Fibroblast of skin of scalp (primary cell): ENCODE measurements at places on chromosomes 4 and X.

DNA sequence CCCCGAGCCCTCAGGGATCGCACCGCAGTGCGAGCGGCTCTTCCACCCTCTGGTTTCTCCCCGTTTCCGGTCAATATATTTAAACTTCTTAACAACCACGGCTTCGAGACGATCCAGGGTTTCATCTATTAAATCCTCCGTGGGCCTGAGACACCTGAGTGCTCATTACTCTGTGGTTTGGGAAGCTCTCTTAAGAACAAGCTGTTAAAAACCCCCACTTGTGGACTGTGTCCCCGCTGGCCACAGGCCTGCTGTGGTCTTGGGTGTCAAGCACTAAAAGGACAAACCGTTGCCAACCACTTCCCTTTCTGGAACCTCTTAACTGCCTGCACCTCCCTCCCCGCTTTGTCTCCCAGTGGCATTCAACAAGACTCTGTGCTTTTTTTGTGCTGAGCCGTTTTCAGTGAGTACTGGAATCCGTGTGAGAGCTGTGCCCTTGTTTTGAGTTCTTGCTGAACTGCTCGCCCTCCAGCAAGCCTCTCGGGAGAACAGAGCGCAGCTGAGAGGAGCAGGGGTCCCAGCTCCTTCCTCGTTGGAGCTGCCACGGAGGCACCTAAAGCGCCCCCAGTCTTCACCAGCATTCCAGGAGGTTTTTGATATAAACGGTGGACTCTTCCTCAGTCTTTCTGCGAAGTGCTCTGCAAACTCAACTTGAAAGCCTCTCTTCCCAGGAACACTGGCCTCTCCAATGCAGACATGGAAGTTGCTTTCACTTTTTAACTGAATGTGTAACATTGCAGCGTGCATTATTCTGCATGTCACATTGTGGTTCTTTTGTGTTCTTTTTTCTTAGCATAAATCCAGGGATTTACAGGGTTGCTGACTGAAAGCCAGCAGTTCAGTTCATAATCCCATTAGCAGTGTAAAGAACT lies 691 bp upstream of the IGFBP7 start:
- DNase-seq: peak; percentile 77

DNA sequence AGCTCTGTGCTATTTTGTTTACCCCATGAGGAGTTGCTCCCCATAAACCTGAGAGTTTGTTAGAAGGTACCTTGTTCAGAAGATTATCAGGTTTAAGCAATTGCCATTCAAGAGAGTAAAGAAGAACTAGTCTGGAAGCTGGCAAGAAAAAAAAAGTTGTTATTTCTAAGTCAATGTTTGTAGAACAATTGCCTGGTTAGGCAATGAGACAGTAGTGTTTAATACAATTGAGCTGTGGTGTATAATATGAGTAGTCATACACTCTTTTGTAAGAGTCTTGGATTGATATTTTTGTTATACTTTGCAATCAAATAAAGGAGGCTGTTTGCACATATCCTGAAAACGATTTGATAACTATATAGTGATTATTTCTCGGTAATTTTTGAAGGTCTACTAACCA lies 44.7 kb downstream of the GALNT7 start:
- no peak for DNase-seq

DNA sequence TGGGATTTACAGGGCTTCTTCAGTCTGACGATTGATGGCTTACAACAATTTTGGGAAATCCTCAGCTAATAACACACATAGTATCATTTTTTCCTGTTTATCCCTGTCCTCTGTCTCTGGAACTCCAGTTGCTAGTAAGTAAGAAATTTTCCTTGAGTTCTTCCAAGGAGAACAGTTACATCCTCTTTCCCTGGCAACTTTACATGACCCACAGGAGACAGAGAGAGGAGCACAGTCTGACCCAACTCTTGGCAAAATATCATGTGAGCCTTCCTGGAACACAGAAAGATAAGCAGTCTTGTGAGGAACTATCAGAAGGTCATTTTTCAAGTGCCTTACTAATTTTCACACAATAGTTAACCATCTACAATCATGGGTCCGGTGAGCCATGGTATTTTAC lies 578.7 kb upstream of the PABPC4L start:
- no peak for DNase-seq

GRCh38 chr4:163392328-163392727 lies 48.6 kb downstream of the NPY5R start:
- DNase-seq: no peak

DNA sequence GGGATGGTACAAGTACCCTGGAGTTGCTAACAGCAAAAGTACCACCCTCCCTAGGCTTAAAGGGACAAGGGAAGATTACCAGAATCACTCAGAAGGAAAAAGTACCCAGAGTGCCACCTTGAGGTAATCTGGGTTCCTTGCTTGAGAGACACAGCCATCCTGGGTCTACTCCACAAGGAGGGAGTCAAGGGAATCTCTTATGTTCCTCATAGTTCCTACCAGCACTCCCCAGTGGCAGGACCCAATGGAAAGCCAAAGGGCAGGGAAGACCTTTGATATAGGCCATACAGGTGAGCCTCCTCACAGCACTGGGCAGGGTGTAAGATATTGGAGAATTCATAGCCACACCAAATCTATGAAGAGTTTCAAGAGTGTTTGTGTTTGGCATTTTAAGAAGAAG lies 5.7 kb downstream of the IL2 start:
- peak; percentile 14 for DNase-seq

GRCh38 chrX:46582966-46583365 lies 9.4 kb downstream of the CHST7 start:
- peak; percentile 88 for DNase-seq

GRCh38 chrX:19659929-19660328 lies 144.6 kb upstream of the MAP3K15 start:
- no peak for DNase-seq

- DNase-seq: no peak
Measured at GRCh38 chr4:43765514-43765913, 683.1 kb downstream of the KCTD8 start.

DNA sequence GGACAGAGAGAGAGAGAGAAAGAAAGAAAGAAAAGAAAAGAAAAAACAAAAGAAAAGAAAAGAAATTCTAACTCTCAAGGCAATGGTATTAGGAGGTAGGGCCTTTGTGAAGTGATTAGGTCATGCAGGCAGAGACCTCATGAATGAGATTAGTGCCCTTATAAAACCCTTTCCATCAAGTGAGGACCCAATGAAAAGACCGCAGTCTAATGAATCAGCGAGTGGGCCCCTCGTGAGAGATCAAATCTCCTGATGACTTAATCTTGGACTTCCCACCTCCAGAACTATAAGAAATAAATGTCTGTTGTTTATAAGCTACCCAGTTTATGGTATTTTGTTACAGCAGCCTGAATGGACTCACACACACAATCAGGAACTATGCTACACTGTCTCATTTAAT lies 16.9 kb downstream of the AASDH start:
- DNase-seq: no peak

GRCh38 chr4:3202836-3203820 lies 45.8 kb upstream of the MSANTD1 start:
- no peak for DNase-seq

DNA sequence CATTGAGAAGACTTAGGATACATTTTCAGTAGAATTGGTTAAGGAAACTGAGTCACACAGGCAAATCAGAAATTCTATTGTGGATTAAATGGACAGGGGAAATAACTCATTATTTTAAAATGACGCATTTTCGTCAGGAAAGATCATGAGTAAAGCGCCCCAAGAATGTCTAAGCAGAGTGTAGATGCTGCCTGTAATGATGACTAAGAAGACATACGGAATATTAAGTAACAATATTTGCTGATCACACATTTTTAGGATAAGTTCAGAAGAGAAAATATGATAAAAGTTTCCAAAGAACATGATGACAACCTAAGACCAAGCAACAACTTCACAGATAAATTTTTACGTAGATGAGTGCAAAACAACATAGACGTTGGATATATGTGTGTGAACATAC lies 596.3 kb upstream of the TENM3 start:
- peak; percentile 52 for DNase-seq

GRCh38 chr4:13783800-13784411 lies 156.4 kb upstream of the BOD1L1 start:
- peak; percentile 1 for DNase-seq

- DNase-seq: no peak
Measured at GRCh38 chr4:22235698-22236097, 280.2 kb downstream of the ADGRA3 start.

GRCh38 chrX:39667191-39667590 lies 430.6 kb downstream of the BCOR start:
- DNase-seq: peak; percentile 86

GRCh38 chr4:80680934-80681333 lies 345.4 kb downstream of the CFAP299 start:
- DNase-seq: no peak

DNA sequence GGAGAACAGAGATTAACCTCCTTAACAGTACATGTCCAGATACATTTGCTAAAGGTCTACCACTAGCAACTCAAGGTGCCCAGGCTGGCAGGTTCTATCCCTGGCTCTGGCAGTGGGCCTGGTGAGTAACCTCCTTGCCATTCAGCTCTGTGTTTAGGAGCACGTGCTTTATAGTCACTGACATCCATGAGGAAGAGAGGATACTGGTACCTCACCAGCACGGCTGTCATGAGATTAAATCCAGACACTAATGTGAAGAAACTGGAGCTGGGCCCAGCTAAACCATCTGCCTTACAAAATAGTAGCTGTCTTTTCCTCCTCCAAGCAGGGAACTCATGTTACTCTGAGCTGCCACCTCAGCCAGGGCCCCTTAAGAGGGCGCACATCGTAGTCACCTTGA lies 45.3 kb downstream of the GPRASP3 start:
- peak; percentile 19 for DNase-seq

GRCh38 chrX:17174671-17175070 lies 200.3 kb upstream of the NHS start:
- no peak for DNase-seq

GRCh38 chr4:57679969-57680368 lies 569.8 kb upstream of the IGFBP7 start:
- no peak for DNase-seq

GRCh38 chr4:17286752-17287460 lies 225.0 kb downstream of the QDPR start:
- no peak for DNase-seq

DNA sequence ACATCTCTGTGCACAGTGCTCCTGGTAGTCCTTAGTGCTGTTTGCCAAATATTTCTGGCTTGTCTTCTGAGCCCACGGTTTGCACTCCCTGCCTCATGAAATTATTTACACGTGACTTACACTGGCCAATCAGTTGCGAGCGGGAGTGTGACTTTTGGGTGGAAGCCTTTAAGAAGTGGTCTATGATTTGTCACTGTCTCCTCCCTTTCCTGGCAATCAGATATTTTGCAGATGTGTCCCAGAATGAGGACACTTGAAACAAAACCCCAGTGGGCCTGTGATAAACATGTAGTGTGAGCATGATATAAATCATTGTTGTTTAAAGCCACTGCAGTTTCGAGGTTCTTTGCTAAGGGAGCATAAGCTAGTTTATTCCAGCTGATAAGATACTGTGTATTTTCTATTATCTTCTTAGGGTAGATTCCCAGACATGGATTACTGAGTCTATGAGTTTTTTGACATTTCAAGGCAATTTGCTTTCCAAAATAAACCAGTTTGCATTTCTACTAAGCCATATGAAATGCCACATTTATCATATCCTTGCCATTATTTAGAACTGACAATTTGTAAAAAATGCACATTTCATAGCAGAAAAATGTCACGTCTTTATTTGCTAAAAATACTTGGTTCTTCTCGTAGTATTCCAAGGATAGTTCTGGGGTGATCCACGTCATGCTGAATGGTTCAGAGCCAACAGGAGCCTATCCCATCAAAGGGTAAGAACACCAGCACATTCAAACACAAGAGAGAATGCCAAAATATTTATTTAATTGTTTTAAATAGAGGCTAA lies 12.0 kb downstream of the BST1 start:
- DNase-seq: peak; percentile 69

DNA sequence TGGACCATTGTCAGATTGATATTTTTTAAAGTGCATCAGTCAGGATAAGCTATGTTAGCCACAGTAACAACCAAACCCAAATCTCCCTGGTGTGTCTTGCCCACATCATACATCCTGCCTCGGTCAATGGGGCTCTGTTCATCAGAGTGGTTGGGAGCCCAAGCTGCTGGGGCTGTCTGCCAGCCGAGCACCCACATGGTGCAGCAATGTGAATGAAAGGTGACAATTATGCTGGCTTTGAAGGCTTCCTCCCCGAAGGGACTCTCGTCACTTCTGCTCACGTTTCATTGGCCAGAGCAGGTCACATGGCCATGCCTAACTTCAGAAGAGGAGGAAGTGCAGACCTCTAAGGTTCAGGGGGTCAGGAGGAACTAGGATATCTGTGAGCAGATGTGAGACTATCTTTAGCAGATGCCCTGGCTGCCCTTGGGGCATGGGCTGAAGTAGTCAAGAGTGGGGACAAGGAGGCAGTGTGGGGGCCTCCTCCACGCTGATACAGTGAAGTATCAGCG lies 1.3 kb upstream of the JAKMIP1 start:
- DNase-seq: no peak

GRCh38 chr4:184274286-184274951 lies 56.7 kb upstream of the ENPP6 start:
- peak; percentile 20 for DNase-seq

GRCh38 chr4:89572224-89572858 lies 264.6 kb downstream of the SNCA start:
- DNase-seq: no peak

DNA sequence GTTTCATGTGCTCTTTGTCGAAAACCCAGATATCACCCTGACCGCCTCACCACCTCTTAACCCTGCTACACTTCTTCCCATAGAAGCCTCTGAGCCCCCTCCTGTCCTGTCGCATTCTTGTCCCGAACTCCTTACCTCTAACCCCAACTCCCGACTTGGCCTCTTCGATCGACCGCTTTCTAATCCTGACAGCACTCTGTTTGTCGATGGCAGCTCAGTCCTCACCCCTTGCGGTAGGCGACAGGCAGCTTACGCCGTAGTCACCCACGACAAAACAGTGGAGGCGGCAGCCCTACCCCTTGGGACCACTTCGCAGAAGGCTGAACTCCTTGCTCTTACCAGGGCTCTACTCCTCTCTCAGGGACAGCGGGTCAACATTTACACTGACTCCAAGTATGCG lies 961.7 kb downstream of the RPA4 start:
- DNase-seq: no peak

- peak; percentile 23 for DNase-seq
Measured at GRCh38 chr4:146981651-146982050, 36.0 kb upstream of the TTC29 start.
